ENCODE measurements at places on chromosomes 1 and 21. TPM values are rescaled to one million over a fixed set of nuclear protein-coding genes. Genes with fewer than 3 reads are reported as not detected.

DNA sequence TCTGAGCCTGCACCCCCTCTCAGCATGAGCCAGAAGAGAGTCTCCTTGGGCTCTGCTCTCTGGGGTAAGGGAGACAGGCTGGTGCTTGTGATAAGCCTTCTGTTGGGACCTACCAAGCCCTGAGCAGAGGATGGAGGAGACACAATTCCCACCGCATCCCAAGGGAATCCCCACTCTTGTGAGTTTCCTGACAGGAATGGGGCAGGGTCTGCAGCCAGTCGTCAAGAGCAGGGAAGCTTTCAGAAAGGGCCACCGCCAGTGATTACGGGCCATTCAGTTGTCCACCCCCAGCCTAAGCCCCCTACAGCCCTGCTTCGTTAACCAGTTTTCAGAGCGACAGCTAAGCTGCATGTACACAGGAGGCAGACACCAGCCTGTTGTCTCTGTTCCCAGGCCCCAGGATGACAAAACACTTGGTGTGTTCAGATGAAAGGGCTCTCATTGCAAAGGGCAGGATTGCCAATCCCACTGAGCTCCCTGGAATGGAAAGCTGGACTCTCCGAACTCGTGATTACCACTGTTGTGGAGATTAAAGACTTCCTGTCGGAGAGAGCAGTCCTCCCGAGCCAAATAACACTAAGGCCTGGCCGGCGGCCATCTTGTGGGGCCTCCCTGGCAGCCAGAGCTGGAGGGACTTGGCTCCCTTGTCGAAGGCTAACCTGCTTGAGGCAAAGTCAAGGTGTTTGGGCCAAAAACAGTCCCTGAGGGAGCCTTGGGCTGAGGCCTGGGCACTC lies 37.4 kb upstream of the SLC30A1 start:
- no peaks in the 10 kb centered on the region for H3K27me3 ChIP-seq
- DNase-seq: peak; percentile 43
- no peak overlapping the region for H3K4me3 ChIP-seq
- peak overlapping the region; percentile 40 for H3K27ac ChIP-seq

TEDDM1 gene
- not detected for total RNA-seq

NBPF6 gene
- total RNA-seq: not detected

GRCh38 chr1:174053826-174054225 lies 31.7 kb upstream of the RC3H1 start:
- H3K27ac ChIP-seq: no peak overlapping the region
- H3K36me3 ChIP-seq: no peaks in the 10 kb centered on the region
- H3K4me1 ChIP-seq: no peaks in the 10 kb centered on the region
- H3K27me3 ChIP-seq: no peaks in the 10 kb centered on the region
- H3K4me3 ChIP-seq: no peak overlapping the region

GRCh38 chr1:226166341-226166740 lies 20.2 kb downstream of the ACBD3 start:
- H3K27ac ChIP-seq: no peak overlapping the region
- no peak for DNase-seq
- no peaks in the 10 kb centered on the region for H3K27me3 ChIP-seq
- H3K36me3 ChIP-seq: no peaks in the 10 kb centered on the region

GRCh38 chr1:94641990-94642389 lies 100.4 kb upstream of the F3 start:
- H3K4me1 ChIP-seq: no peaks in the 10 kb centered on the region
- H3K27me3 ChIP-seq: no peaks in the 10 kb centered on the region
- no peaks in the 10 kb centered on the region for H3K36me3 ChIP-seq
- H3K27ac ChIP-seq: no peak overlapping the region
- H3K4me3 ChIP-seq: no peak overlapping the region

DNA sequence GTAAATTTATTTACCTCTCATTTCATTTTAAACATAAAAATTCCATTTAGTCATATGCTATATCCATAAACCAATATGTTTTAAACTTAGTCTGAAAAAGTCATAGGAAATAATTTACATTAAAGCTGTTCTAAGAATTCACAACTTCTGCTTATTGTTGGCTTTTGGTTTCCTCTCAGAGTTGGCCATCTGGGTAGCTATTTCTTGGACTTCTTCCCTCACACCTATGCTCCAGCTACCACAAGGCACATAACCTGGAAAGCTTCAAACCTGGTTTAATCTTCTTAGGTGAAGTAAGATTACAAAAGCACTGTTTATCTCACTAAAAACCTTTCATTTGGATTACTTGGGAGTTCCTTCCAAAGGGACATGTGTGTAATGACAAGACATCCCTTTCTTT lies 29.8 kb downstream of the RBM11 start:
- no peak overlapping the region for H3K4me3 ChIP-seq
- no peaks in the 10 kb centered on the region for H3K4me1 ChIP-seq
- no peaks in the 10 kb centered on the region for H3K36me3 ChIP-seq
- H3K27me3 ChIP-seq: no peaks in the 10 kb centered on the region
- no peak for DNase-seq
- no peak overlapping the region for H3K27ac ChIP-seq

DNA sequence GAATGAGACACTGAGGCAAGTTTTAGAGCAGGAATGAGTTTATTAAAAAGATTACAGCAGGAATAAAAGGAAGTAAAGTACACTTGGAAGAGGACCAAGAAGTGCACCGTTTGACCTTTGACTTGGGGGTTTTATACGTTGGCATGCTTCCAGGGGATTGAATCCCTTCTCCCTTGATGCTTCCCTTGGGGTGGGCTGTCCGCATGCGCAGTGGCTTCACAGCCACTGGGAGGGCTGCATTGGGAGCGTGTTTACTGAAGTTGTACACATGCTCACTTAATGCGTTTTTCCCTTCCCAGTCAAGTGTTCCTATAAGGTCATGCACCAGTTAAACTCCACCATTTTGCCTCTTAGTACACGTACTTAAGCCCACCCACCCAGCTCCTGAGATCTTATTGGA lies 72.4 kb upstream of the MARK1 start:
- DNase-seq: no peak
- no peaks in the 10 kb centered on the region for H3K4me1 ChIP-seq
- H3K27ac ChIP-seq: no peak overlapping the region
- H3K27me3 ChIP-seq: no peaks in the 10 kb centered on the region
- no peak overlapping the region for H3K4me3 ChIP-seq

- no peak for DNase-seq
- H3K4me3 ChIP-seq: no peak overlapping the region
- H3K36me3 ChIP-seq: no peaks in the 10 kb centered on the region
- no peaks in the 10 kb centered on the region for H3K4me1 ChIP-seq
- H3K27me3 ChIP-seq: no peaks in the 10 kb centered on the region
Measured at GRCh38 chr1:11885916-11886315, 27.2 kb upstream of the NPPB start.

DNA sequence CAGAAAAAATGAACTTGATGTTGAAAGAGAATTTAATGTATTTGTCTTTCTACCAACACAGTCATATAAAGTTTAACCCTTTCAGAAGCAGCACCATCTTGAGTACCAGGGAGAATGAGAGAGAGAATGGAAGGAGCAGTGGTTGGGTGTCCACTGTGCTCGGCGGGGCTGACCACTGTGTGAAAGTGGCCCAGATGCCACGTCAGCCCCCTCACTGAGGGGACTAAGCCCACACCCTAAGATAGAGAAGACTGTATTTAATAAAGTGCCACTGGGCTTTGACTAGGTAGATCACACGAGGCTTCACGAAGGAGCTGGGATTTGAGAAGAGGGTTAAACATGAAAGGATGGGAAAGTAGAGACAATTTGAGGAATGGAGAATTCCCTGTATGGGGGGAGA lies 31.2 kb downstream of the BATF3 start:
- H3K4me3 ChIP-seq: no peak overlapping the region
- no peaks in the 10 kb centered on the region for H3K36me3 ChIP-seq
- no peak for DNase-seq
- peak overlapping the region; percentile 56 for H3K27ac ChIP-seq
- H3K4me1 ChIP-seq: no peaks in the 10 kb centered on the region

GRCh38 chr1:169931795-169932231 lies 38.1 kb upstream of the SCYL3 start:
- DNase-seq: no peak
- H3K27me3 ChIP-seq: no peaks in the 10 kb centered on the region
- no peak overlapping the region for H3K4me3 ChIP-seq
- H3K27ac ChIP-seq: no peak overlapping the region

GRCh38 chr1:219771080-219771479 lies 157.3 kb downstream of the SLC30A10 start:
- H3K36me3 ChIP-seq: no peaks in the 10 kb centered on the region
- H3K4me3 ChIP-seq: no peak overlapping the region
- H3K27me3 ChIP-seq: no peaks in the 10 kb centered on the region
- H3K4me1 ChIP-seq: no peaks in the 10 kb centered on the region
- no peak overlapping the region for H3K27ac ChIP-seq

TNFRSF1B gene
- 53.4 TPM for total RNA-seq

KCNA2 gene
- total RNA-seq: not detected

- no peak overlapping the region for H3K27ac ChIP-seq
- H3K4me3 ChIP-seq: no peak overlapping the region
- H3K4me1 ChIP-seq: no peaks in the 10 kb centered on the region
- H3K36me3 ChIP-seq: no peaks in the 10 kb centered on the region
Measured at GRCh38 chr1:64759968-64760367, 15.1 kb downstream of the RAVER2 start.

- no peaks in the 10 kb centered on the region for H3K36me3 ChIP-seq
- DNase-seq: no peak
- H3K4me3 ChIP-seq: peak overlapping the region; percentile 8
- H3K4me1 ChIP-seq: no peaks in the 10 kb centered on the region
- H3K27ac ChIP-seq: no peak overlapping the region
Measured at GRCh38 chr1:75614399-75614756, 3.5 kb upstream of the SLC44A5 start.

MORN1 gene
- 20.0 TPM for total RNA-seq

DNA sequence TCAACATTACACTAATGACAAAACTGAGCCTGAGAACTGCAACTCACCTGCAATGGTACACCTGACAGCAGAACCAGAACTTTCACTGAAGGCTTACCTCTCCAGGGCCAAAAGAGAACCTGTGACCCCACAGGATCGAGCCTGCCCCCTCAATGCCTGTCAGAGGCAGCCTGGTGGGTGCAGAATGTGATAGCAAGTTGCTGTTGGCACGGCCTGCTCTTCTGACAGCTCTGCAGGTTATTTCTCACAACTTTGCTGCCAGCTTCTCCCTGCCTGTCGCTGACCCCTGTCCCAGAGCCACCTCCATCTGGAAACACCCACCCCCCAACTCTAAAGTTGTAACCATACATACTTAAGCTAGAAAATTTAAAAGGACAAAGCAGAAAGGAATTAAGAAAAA lies 35.2 kb downstream of the HIVEP3 start:
- H3K27me3 ChIP-seq: no peaks in the 10 kb centered on the region
- H3K27ac ChIP-seq: no peak overlapping the region
- no peaks in the 10 kb centered on the region for H3K4me1 ChIP-seq
- H3K36me3 ChIP-seq: no peaks in the 10 kb centered on the region
- no peak overlapping the region for H3K4me3 ChIP-seq

DNA sequence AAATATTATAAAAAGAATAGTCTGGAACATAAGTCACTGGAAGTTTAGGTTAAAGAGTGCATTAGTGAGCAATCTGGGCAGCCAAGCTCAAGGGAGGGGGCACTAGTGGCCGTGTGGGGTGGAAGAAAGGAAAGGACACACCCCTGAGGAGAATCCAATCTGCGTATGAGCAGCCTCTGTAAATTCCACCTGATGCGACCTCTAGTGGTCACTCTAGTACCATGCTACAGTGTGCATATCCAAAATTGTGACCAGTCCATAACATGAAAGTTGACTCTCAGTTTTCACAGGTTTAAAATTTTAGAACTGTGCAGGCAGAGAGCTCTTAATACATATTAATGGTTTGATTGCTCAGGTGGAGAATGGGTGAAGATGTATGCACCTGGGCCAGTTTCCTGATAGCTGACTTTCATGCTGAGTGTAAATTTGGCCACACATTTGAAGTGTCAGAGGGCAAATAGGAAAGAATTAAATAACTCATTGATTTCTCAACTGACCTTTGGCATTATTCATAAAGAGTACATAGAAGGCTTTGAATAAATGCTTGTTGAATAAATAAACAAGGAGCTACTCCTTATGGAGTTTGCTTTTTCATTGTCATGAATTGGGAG lies 105.9 kb upstream of the C21orf91 start:
- H3K4me3 ChIP-seq: no peak overlapping the region
- DNase-seq: peak; percentile 63
- no peaks in the 10 kb centered on the region for H3K36me3 ChIP-seq
- no peaks in the 10 kb centered on the region for H3K4me1 ChIP-seq
- no peak overlapping the region for H3K27ac ChIP-seq

DNA sequence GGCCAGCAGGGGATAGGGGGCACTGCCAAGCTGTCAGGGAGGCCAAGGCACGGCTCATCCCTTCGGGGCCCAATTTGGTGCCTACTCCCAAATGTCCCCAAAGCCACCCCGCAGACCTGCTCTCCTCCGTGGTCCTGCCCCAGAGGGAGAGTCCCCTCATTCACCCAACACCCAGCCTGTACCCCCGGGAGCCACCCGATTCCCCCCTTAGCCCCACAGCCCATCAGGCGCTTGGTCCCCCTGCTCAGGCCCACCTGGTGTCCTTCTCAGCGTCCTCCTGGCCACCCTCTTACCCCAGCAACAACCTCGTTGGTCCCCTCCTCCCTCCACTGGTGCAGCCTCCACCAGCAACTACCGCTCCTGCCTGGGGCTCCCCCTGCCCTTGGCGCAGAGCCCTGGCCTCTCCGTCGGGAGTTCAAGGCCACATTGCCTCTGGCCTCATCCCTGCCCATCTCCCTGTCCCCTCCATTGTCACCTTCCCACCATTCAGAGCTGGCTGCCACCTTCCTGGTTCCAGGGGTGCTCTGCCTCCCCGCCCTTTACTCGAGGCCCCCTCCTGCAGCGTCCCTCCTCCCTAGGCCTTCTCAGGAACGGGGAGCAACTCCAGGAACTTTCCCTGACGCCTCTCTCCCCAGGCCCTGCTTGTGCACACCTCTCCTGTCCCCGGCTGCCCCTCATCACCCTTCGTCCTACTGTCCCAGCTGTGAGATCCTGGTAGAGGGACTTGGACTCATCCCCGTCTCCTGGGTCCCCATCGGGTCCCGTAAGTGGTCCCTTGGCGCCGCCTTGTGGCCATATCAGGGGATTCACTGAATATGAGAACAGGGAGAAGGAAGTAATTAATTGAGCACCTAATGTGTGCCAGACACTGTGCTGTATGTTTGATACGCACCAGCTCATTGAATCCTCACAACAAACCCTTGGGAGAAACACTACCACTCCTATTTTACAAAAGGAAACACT lies 73.9 kb downstream of the RAP1GAP start:
- H3K4me3 ChIP-seq: no peak overlapping the region
- no peaks in the 10 kb centered on the region for H3K36me3 ChIP-seq
- no peaks in the 10 kb centered on the region for H3K4me1 ChIP-seq
- H3K27ac ChIP-seq: no peak overlapping the region

GRCh38 chr1:41394959-41395956 lies 34.0 kb downstream of the FOXO6 start:
- no peaks in the 10 kb centered on the region for H3K36me3 ChIP-seq
- H3K4me1 ChIP-seq: no peaks in the 10 kb centered on the region
- DNase-seq: no peak
- no peaks in the 10 kb centered on the region for H3K27me3 ChIP-seq
- H3K4me3 ChIP-seq: no peak overlapping the region
- no peak overlapping the region for H3K27ac ChIP-seq

GRCh38 chr1:7456722-7457082 lies 314.4 kb upstream of the VAMP3 start:
- no peak overlapping the region for H3K27ac ChIP-seq
- H3K4me1 ChIP-seq: no peaks in the 10 kb centered on the region
- H3K4me3 ChIP-seq: no peak overlapping the region
- no peaks in the 10 kb centered on the region for H3K27me3 ChIP-seq
- DNase-seq: no peak

- DNase-seq: no peak
- no peak overlapping the region for H3K4me3 ChIP-seq
- H3K27me3 ChIP-seq: no peaks in the 10 kb centered on the region
- no peaks in the 10 kb centered on the region for H3K36me3 ChIP-seq
Measured at GRCh38 chr1:53107570-53108322, 34.7 kb downstream of the SLC1A7 start.
